ENCODE measurements at places on chromosomes 3 and 15.

GRCh38 chr3:155407971-155408370, 114.5 kb upstream of the STRIT1 start:
- H3K4me3 ChIP-seq = no peak overlapping the region
- DNase-seq = no peak
- H3K4me1 ChIP-seq = no peaks in the 10 kb centered on the region

- H3K36me3 ChIP-seq = peaks cover 34% of the 10 kb centered on the region
- H3K4me1 ChIP-seq = no peaks in the 10 kb centered on the region
- no peak for DNase-seq
- no peaks in the 10 kb centered on the region for H3K27me3 ChIP-seq
Measured at GRCh38 chr3:152352554-152352953, 83.8 kb downstream of the MBNL1 start.

GRCh38 chr3:69079269-69080159, 651 bp downstream of the UBA3 start:
- peak overlapping the region; percentile 70 for H3K27ac ChIP-seq
- H3K4me1 ChIP-seq = peaks cover 61% of the 10 kb centered on the region
- no peaks in the 10 kb centered on the region for H3K27me3 ChIP-seq
- H3K4me3 ChIP-seq = peak overlapping the region; percentile 83
- H3K36me3 ChIP-seq = peaks cover 6% of the 10 kb centered on the region
- DNase-seq = peak; percentile 34

GRCh38 chr15:60580650-60581376, 101.9 kb upstream of the ICE2 start:
- DNase-seq = peak; percentile 41
- no peak overlapping the region for H3K4me3 ChIP-seq
- peaks cover 3% of the 10 kb centered on the region for H3K27me3 ChIP-seq
- no peak overlapping the region for H3K27ac ChIP-seq
- peaks cover 23% of the 10 kb centered on the region for H3K4me1 ChIP-seq
- H3K36me3 ChIP-seq = no peaks in the 10 kb centered on the region

- H3K27ac ChIP-seq = no peak overlapping the region
- H3K36me3 ChIP-seq = no peaks in the 10 kb centered on the region
- DNase-seq = peak; percentile 74
- H3K4me1 ChIP-seq = peaks cover 15% of the 10 kb centered on the region
- no peak overlapping the region for H3K4me3 ChIP-seq
Measured at GRCh38 chr3:109563149-109563548, 225.8 kb upstream of the DPPA4 start.

DNA sequence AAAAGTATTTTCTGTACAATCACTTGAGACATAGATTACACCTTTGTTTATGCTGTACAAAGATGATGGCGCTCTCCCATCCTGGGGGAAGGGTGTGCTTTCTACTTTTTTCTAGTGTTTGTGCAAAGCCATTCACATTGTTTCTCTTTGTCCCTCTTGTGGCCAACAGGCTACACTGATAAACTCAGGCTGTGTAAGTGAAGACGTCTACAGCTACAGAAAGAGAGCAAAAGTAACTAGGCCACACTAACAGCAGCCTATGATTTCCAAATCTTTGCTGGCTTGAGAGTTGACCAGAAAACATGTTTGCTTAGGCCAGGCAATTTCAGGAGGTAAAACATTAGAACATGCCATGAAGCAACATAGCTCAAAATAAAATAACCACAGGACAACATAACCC, 75.1 kb downstream of the FOXB1 start:
- no peak overlapping the region for H3K27ac ChIP-seq
- H3K36me3 ChIP-seq = no peaks in the 10 kb centered on the region
- no peak overlapping the region for H3K4me3 ChIP-seq
- H3K4me1 ChIP-seq = peaks cover 18% of the 10 kb centered on the region
- H3K27me3 ChIP-seq = no peaks in the 10 kb centered on the region

DNA sequence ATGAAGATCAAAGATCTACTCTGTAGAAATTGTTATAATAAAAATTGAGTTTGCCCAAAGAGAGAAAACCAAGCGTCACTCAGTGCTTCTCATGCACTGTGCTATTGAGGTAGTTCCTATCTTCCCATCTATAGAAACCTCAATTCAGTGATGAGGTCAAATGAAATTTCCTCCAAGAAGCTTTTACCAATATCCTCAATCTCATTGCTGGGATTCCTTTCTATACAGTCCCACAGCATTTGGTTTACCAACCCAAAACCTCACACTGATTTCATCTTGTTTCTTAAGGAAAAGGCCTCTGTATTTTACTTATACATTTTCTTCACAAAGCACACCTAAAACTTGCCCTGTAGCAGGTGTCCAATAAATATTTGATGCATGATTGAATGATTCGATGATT, 147.2 kb downstream of the ALCAM start:
- no peak overlapping the region for H3K4me3 ChIP-seq
- peaks cover 3% of the 10 kb centered on the region for H3K4me1 ChIP-seq
- H3K36me3 ChIP-seq = no peaks in the 10 kb centered on the region
- DNase-seq = no peak
- no peaks in the 10 kb centered on the region for H3K27me3 ChIP-seq
- no peak overlapping the region for H3K27ac ChIP-seq

GRCh38 chr3:83956431-83956830, 1002.4 kb upstream of the CADM2 start:
- H3K27me3 ChIP-seq = no peaks in the 10 kb centered on the region
- no peak overlapping the region for H3K4me3 ChIP-seq
- no peak for DNase-seq
- peaks cover 6% of the 10 kb centered on the region for H3K4me1 ChIP-seq
- H3K36me3 ChIP-seq = no peaks in the 10 kb centered on the region

DNA sequence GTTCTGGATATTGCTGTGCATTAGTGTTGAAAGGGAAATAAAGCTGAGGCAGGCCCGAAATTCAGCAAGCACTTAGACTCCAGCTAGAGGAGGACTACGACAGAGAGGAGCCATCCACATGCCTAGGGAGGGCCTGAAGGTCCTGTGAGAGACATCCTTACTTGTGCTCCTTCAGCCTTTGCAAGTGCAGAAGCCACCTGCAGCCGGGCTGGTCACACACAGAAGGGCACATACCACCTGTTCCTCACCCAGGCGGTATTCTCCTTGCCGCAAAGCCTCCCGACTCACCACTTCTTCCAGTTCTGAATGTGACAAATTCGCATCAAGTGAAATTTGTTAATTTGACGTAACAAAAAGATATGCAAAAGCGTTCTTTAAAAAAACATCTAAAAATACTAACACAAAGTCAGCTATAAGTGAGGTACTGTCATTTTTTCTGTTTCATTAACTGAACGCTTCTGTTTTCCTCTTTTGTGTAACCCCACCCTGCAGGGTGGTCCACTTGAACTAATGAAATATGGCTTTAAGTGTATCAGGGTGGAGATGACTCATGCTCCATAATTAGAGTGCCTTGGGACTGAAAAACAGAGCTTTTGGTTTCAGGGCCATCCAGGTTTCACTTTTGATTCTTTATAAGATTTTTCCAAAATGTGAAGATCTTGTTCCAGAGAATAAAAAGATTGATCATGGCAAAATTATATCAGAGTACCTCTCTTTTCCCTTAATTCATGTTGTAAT, 467.9 kb upstream of the ATP11B start:
- no peaks in the 10 kb centered on the region for H3K27me3 ChIP-seq
- H3K4me3 ChIP-seq = no peak overlapping the region
- H3K27ac ChIP-seq = no peak overlapping the region
- DNase-seq = no peak
- no peaks in the 10 kb centered on the region for H3K36me3 ChIP-seq

GRCh38 chr3:29311795-29312194, 30.9 kb downstream of the RBMS3 start:
- H3K4me3 ChIP-seq = no peak overlapping the region
- DNase-seq = no peak
- H3K4me1 ChIP-seq = no peaks in the 10 kb centered on the region
- H3K27me3 ChIP-seq = no peaks in the 10 kb centered on the region
- no peaks in the 10 kb centered on the region for H3K36me3 ChIP-seq
- H3K27ac ChIP-seq = no peak overlapping the region

- no peak overlapping the region for H3K4me3 ChIP-seq
- no peak overlapping the region for H3K27ac ChIP-seq
- H3K36me3 ChIP-seq = no peaks in the 10 kb centered on the region
- peak; percentile 81 for DNase-seq
- H3K27me3 ChIP-seq = peaks cover 33% of the 10 kb centered on the region
- H3K4me1 ChIP-seq = peaks cover 25% of the 10 kb centered on the region
Measured at GRCh38 chr3:186614597-186615483, 2.0 kb downstream of the AHSG start.

DNA sequence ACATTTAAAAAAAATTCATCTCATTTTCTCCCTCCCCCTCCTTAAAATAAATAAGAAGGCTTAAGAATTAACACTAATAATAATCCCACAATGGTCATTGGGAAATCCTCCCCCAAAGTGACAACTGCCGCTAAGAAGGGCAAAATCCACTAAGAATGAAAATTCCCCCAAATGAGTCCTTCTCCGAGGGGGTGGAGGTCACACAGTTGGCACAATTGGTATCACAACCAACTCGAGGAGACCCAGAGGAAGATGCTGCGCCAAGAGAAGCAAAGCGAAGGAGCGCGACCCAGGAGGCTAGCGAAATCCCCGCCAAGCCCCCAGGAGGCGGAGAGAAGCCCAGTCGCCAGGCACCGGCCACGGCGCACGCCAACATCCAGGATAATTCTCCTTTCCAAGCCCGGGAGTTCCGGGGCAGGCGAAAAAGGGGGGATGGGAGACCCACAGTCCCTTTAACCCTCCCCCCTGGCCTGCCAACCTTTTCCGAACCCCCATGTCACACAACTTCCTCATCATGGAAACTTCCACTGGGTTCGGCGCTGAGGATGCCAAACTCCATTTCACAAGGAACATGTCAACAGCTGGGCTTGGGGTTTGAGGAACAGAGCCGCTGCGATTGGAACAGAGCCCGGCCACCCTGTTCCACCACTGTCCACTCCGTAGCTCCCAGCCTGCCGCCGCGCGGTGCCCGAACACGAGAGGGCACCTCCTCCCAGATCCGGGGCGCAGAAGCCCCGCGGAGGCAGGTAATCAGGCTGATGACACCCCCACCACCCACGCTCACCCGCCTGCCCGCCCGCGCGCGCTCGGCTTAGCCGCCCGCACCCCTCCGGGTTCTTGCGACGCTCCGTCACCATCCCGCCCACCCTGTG, 668 bp downstream of the THRB start:
- H3K4me1 ChIP-seq = no peaks in the 10 kb centered on the region
- H3K36me3 ChIP-seq = no peaks in the 10 kb centered on the region
- no peak for DNase-seq
- no peaks in the 10 kb centered on the region for H3K27me3 ChIP-seq
- no peak overlapping the region for H3K27ac ChIP-seq

DNA sequence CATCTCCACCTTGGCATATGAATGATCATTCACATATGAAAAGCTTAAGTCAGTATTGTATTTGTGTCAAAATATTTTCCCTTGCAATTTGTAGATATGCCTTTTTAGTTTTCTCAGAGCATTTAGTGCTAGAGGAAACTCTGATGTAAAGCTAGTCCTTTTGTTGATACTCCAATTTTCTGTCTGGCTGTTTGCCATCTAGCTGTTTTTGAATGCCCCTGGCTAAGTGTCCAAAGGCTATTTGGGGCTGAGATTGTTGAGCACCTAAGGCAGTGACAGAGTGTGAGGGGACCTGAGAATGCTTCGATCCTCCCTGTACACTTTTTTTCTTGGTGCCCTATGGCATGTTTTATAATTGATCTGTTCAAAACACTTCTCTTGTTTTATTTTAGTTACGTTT, 3.1 kb downstream of the SLC51B start:
- no peaks in the 10 kb centered on the region for H3K36me3 ChIP-seq
- H3K4me1 ChIP-seq = peaks cover 11% of the 10 kb centered on the region
- H3K27ac ChIP-seq = no peak overlapping the region

- no peaks in the 10 kb centered on the region for H3K4me1 ChIP-seq
- H3K36me3 ChIP-seq = no peaks in the 10 kb centered on the region
- no peaks in the 10 kb centered on the region for H3K27me3 ChIP-seq
- H3K27ac ChIP-seq = no peak overlapping the region
Measured at GRCh38 chr15:60544581-60545264, 65.8 kb upstream of the ICE2 start.

GRCh38 chr3:12512534-12513118, 28.3 kb downstream of the TSEN2 start:
- no peak overlapping the region for H3K4me3 ChIP-seq
- no peaks in the 10 kb centered on the region for H3K4me1 ChIP-seq
- no peak overlapping the region for H3K27ac ChIP-seq

- H3K4me1 ChIP-seq = no peaks in the 10 kb centered on the region
- no peak for DNase-seq
- no peak overlapping the region for H3K4me3 ChIP-seq
- no peaks in the 10 kb centered on the region for H3K27me3 ChIP-seq
Measured at GRCh38 chr15:47887241-47887800, 170.0 kb downstream of the SEMA6D start.

- DNase-seq = no peak
- H3K36me3 ChIP-seq = no peaks in the 10 kb centered on the region
- no peaks in the 10 kb centered on the region for H3K4me1 ChIP-seq
- no peak overlapping the region for H3K27ac ChIP-seq
- no peak overlapping the region for H3K4me3 ChIP-seq
Measured at GRCh38 chr15:87871731-87872320, 384.7 kb downstream of the NTRK3 start.

GRCh38 chr15:52100807-52101442, 11.7 kb downstream of the BCL2L10 start:
- no peaks in the 10 kb centered on the region for H3K4me1 ChIP-seq
- H3K4me3 ChIP-seq = no peak overlapping the region
- H3K27me3 ChIP-seq = no peaks in the 10 kb centered on the region
- no peak for DNase-seq
- no peaks in the 10 kb centered on the region for H3K36me3 ChIP-seq
- no peak overlapping the region for H3K27ac ChIP-seq

DNA sequence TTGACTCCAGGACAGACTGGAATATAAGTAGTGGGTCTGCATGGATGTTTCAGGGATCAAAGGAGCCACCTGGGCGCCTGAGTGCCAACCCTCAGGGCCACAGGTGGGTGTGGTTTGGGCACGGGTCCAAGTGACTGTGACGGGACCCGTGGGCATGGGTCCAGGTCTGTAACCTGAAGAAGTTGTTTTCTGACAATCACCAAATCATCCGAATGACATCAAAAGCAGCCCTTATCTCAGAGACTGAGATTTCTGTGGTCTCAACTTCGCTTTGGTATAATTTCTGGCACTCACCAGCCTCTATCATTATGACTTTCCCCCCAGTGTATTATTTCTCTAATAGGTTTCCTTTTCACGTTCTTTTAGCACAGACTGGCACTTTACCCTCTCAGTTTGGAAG, 24.4 kb downstream of the RLBP1 start:
- H3K36me3 ChIP-seq = peaks cover 22% of the 10 kb centered on the region
- H3K4me3 ChIP-seq = no peak overlapping the region
- H3K27ac ChIP-seq = no peak overlapping the region

GRCh38 chr3:11312166-11312565, 40.0 kb downstream of the ATG7 start:
- peaks cover 63% of the 10 kb centered on the region for H3K36me3 ChIP-seq
- no peaks in the 10 kb centered on the region for H3K27me3 ChIP-seq
- no peak overlapping the region for H3K4me3 ChIP-seq
- H3K4me1 ChIP-seq = no peaks in the 10 kb centered on the region

- H3K4me3 ChIP-seq = no peak overlapping the region
- H3K36me3 ChIP-seq = no peaks in the 10 kb centered on the region
- H3K27me3 ChIP-seq = no peaks in the 10 kb centered on the region
- DNase-seq = no peak
- no peak overlapping the region for H3K27ac ChIP-seq
Measured at GRCh38 chr3:10628891-10629670, 123.7 kb upstream of the ATP2B2 start.

DNA sequence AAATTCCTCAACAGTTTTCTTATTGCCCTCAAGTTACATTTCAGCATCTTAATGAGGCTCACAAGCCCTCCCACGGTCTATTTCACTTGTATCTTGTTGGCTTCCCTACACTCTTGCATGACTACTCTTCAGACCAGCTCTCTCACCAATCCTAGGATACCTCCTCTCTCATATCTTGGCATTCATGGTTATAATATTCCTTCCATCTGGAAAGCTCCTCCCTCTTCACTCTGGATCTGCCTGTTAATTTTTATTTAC, 8.5 kb upstream of the CCDC80 start:
- no peaks in the 10 kb centered on the region for H3K36me3 ChIP-seq
- peaks cover under 1% of the 10 kb centered on the region for H3K27me3 ChIP-seq
- H3K4me3 ChIP-seq = no peak overlapping the region
